Globus pallidus (tissue), 1 donor: ENCODE measurements at places on chromosomes 7 and 10.

DNA sequence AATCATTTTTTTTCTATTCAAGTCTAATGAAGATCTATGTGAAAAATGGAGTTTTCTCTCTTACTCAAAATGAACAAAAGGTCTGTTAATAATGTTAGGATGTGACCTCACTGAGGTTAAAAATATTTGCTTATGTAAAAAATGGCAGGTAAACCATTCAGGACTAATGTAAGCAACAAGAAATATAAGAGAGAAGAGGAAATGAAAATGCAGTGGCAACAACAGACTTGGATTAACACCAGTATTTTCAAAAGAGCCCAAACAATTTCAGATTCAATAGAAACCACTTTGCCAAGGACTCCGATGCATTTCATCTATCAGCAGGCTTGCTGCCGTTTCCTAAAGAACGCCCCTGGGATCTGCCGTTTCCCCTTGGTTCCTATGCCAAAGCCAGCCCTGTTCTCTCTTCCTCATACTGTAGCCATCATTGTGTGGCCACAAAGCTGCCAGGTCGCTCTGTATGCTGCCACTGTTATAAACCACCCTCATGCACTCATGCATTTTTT is 66.4 kb downstream of the MTURN start:
- DNase-seq = peak; percentile 60

DNA sequence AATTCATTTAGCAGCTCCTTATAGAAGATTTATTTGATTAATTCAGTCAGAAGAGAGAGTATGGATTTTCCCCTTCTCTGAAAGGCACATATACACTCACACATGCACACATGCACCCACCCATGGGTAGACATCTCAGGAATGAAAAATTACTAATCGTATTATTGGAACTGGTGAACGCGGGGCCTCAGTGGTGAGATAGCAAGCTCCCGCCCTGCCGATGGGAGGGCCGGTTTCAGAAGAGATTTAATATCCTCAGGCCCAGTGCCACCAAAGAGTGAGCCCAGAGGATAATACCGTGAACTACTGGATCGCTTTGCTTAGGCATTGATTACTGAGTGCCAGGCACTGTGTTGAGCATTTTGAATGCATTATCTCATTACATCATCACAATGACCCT is 38.0 kb upstream of the EMX2 start:
- DNase-seq = no peak

DNA sequence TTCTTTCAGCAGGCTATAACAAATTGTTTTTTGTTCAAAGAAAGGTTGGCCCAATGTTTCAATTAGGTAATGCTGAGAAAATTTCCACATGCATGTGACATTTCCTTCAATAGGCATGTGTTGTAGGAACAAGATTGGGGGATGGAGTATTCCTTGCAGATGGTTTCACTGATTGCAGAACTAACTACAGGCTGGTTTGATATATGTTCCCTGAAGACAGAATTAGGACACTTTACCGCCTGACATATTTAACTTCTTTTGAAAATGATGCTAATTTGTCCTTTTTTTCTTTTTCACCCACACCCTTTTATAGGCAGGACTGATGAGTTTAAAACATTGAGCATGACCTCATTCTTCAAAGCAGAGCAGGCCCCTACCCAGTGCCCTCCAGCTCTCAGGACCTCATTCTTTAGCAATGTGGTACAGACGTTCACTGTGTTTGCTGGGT is 163.3 kb downstream of the CPED1 start:
- DNase-seq = no peak

GRCh38 chr7:150514748-150515222 is at the start of gene GIMAP7:
Gene GIMAP7, plus strand, starts transcription at chr7:150514872. Its CDS starts 5,103 bp downstream, at chr7:150519975.
- no peak for DNase-seq

GRCh38 chr10:113454341-113455061 is 98.4 kb upstream of the HABP2 start:
- peak; percentile 17 for DNase-seq
